ENCODE measurements at places on chromosomes 16 and 17.

- peak; percentile 42 for DNase-seq
These were observed 868 bp downstream of the MED13 start for GRCh38 chr17:62064029-62064790.

DNA sequence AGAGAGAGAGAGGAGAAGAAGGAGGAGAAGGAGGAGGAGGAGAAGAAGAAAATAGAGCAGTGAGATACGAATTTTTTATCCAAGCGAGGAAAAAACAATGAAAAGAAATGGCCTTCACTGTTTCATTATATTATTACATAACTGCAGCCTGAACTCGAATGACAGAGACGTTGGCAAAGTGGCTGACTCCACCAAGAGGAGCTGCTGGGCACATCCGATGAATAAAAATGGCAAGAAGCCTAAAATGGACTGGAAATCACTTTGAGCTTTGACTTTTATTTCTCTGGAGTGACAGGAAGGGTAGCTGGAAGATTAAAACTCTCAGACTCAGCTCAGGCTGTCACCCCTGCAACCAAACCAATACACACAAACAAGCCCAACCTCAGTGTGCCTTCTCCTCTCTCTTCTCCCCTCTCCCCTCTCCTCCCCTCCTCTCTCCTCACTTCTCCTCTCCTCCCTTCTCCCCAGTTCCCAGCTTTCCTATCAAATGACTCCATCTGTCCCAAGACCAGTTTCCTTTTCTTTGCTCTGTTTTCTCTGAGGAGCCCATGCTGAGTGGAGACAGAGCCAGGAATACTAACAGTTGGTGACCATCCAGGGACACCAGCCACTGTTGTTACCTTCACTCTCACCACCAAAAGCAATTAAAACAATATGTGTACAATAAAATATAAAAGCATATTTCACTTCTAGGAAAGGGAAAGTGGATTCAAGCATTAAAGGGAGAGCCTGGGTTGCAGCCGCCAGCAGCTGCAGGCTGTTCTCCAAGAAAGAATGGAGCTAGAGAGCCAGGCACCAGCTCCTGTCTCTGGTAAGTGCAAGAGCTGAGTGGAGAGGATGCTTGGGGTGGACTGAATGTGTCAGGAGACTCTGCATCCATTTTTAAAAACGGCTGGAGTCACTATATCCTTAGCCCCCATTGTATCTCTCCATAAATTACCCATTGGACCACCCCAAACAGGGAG is 51.2 kb downstream of the SOX9 start:
- no peak for DNase-seq

GRCh38 chr16:24075931-24076716 is 180.0 kb upstream of the CACNG3 start:
- peak; percentile 18 for DNase-seq

DNA sequence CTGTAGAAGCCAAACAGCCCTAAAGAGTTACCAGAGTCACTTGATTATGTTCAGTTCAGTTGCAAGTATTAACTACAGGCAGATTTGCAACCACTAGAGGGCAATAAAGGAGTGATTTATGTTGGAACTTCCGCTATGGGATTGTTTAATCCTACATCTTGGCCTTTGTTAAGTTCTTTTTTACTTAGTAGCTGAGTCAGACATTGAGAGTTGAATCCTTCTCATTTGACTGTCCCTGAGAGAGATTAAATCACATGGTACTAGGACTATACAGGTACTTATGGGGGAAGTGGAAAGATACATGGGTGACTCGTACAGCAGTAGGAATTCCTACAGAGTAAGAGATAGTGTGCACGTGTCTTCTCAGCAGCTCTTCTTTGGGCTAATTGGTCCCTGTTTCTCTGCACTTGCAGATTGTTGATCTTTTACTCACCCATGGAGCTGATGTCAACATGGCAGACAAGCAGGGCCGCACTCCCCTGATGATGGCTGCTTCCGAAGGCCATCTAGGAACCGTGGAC is 40.3 kb downstream of the CYB561 start:
- DNase-seq: peak; percentile 38

DNA sequence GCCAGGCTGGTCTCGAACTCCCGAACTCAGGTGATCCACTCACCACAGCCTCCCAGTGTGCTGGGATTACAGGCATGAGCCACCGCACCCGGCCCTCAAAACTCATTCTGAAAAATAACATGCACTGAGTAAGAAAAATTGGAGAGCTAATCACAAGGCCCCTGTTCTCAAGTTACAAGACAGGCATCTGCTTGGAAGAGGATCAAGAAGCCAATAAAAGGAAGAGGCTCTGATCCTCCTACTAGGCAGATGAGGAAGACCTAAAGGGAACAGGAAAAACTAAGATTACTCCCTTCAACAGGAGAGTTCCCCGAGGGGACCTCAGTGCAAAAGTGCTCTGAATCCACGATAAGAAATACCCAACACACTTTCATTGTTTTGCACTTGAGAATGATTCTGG is 18.4 kb downstream of the BLMH start:
- DNase-seq: no peak

DNA sequence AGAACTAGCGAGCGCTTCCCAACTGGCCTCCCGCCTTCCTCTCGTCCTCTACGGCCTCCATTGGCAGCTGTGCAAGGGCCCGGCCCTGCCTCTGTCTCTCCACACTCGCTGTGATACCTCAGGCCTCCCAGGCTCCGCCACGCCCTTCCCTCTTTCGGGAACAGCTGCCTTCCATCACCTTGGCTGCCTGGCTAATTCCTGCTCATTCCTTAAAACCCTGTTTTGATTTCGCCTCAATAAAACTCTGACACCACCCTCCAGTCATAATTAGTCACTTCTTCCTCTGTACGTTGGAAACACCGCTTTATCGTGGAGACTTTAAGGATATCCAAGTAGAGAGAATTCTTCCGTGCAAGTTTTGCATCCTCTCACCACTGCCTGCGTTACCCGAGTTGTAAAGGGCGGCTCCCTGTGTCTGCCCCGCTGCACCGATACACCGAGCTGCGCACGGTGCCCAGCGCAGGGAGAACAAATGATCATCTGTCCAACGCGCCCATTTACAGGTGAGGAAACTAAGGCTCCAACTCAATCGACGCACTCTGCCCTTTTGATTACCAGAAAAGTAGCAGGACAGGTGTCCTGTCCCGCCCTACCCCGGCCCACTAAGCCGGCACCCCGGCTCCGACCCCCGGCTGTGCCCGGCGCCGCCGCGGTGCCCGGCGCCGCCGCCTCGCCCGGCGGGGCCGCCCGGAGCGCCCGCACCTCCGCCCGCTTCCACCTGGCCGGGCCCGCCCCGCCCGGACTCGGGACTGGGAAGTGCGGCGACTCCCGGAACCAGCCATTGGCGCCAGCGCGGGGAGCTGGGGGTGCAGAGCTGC is 139.7 kb downstream of the SEC14L1 start:
- DNase-seq: peak; percentile 54

DNA sequence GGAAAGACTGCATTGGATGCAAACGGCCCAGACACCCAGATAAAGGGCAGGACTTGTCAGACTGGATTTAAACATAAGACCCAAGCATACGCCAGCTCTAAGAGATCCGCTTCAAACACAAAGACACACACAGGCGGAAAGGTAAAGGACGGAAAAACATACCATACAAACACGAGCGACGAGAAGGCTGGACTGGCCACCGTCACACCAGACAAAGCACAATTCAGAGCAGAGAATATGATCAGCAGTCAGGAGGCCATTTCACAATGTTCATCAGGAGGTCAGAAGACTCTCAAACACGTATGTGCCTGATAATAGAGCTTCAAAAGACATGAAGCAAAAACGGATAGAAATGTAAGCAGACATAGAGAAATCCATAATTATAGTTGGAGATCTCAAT is 84.9 kb upstream of the GNG13 start:
- no peak for DNase-seq

DNA sequence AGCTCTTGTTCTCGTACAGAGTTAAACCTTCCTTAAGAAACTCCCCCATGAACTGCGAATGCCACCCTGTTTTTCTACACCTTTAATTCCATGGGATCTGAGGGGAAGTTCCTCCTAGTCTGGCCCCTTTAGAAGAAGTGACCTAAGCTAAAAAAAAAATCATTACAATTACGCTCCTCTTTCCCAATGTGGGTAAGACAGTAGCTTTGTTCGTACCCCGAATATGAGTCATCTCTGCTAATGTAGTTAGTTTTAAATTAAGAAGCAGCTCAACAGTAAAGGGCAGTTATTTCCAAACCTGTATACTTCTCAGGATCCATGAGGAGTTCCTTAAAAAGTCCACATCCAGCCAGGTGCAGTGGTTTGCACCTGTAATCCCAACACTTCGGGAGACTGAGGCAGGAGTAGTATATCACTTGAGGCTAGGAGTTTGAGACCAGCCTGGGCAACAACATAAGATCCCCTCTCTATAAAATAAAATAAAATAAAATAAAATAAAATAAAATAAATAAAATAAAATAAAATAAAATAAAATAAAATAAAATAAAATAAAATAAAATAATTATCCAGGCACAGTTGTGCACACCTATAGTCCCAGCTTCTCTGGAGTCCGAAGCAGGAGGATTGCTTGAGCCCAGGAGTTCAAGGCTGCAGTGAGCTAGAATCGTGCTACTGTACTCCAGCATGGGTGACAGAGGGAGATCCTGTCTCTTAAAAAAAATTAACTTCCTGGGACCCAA is 26.1 kb downstream of the RCVRN start:
- DNase-seq: no peak

- no peak for DNase-seq
These were observed 6.3 kb downstream of the TBX2 start for GRCh38 chr17:61405686-61406536.

- no peak for DNase-seq
These were observed 4.4 kb upstream of the CYB561 start for GRCh38 chr17:63450551-63450950.

GRCh38 chr16:85761861-85762260 is 11.0 kb upstream of the C16orf74 start:
- no peak for DNase-seq

GRCh38 chr17:45923511-45924268 is 29.3 kb downstream of the MAPT start:
- no peak for DNase-seq

GRCh38 chr16:77585379-77586251 is 136.7 kb upstream of the NUDT7 start:
- no peak for DNase-seq

- no peak for DNase-seq
These were observed 158.1 kb downstream of the ZNF423 start for GRCh38 chr16:49697631-49698452.

- peak; percentile 92 for DNase-seq
These were observed 17.3 kb upstream of the HEXD start for GRCh38 chr17:82400830-82401229.

DNA sequence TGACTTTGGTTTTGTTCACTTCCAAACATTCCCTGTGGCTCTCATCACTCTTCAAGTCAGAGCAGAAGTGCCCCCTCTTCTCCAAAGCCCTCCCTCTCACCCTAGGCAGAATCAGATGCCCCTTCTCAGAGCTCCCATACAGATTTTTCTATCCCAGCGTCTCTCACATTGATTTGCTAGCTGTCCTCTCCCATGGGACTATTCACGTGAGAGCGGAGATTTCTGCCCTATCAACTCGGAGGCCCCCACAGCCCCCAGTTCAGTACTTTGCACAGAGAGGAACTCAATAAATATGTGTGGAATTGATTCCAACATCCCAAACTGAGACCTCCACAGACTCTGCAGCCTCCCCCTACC is 182.6 kb downstream of the C16orf78 start:
- DNase-seq: no peak

DNA sequence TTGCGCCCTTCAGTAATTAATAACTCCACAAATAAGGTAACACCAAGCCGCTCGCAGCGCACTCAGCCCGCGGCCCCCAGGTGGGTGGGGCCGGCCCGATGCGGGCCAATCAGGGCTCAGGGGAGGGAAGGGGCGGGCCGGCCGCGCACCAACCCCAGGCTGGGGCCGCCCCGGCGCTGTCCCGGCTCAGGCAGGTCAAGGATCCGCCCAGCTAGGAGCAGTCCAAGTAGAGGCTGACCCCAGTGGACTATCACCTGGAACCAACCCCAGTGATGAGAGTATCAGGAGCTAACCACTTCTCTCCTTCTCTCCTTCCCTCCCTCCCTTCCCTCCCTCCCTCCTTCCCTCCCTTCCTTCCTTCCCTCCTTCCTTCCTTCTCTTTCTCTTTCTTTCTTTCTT is 110.8 kb downstream of the C16orf78 start:
- peak; percentile 78 for DNase-seq

DNA sequence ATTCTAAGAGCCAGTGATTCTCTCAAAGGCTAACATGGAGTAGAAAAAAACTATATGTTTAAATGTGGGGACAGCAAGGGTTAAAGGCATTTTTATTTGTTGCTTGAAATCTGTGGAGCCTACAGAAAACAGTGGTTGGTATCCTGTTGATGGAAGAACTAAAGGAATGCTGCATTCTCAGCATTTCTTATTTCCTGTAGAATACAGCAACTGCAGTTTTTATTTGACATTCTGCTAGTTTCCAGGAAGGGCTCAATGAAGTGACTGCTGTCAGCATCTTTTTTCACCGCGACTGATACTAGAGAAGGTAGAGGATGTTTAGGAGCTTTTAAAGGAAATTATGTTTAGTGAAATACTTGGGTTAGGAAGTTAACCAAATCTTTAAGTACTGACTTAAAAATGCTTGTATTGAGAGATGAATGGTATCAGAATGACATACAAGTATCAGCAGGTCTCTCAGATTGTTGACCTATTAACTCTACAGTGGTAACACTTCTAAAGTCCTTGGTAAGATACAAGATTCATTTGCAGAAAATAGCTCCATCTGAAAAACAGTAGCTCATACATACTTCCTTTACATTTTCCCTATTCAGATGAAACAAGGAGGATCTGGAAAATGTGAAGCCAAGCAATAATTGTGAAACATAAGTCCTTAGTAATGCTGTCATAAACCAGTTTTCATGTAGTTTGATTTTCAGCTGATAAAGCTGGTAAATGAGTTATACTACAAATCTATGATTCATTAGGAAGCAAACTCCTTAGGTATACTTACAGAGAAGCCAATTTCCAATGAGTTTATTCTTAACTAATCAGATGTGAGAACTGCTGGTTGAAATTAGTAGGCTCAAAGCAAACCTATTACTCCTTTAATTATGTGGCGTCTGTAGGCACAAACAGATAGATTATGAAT is 15.2 kb downstream of the CLTC start:
- DNase-seq: no peak

DNA sequence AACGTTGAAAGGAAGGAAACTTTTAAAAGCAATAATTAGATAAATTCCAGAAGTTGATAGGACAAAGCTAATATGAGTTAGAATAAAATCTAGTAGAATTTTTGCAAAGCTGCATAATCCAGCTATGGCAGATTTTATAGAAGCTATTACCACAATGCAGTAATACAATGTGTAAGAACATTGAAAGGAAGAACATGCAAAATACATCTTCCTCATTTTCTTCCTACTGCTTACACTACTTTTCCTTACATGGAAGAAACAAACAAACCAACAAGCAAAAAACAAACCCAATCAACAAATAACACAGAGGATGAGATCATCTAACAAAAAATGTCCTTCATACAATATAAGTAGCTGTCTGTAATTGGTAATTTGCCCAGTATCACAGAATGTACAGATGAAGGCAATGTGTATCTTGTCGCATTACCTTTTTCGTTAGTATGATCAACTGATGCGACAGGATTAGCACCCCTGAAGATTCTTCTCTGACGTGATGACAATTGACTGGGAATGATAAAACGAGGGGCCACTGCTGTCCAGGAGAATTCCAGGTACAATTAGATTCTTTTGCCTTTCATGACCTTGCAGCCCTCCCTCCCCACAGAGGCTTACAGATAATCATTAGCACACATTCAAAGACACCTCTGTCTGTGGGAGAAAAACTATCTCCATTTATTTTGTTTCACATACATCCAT is 21.2 kb upstream of the LRRC37A start:
- no peak for DNase-seq
